Posterior cingulate gyrus (tissue), 11 donors: ENCODE measurements at places on chromosomes 6 and 20.

DNA sequence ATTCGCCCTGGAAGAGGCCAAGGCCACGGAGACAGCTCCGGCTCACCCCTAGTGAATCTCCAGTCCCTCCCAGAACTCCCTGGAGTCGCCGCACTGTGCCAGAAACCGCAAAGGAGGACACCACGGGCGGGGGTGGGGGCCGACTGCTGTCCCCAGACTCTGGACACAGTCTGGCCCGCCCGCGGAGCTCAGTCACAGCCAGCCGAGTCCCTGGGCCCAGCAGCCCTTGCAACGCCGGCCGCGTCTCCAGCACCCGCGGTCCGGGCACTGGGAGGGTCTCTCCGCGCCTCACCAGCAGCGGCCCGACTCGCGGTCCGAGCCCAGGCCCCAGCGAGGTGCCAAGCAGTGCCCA is 518 bp downstream of the PEX6 start:
- DNase-seq: no peak

GRCh38 chr6:5645328-5646290 is 361.1 kb downstream of the NRN1 start:
- DNase-seq: no peak

DNA sequence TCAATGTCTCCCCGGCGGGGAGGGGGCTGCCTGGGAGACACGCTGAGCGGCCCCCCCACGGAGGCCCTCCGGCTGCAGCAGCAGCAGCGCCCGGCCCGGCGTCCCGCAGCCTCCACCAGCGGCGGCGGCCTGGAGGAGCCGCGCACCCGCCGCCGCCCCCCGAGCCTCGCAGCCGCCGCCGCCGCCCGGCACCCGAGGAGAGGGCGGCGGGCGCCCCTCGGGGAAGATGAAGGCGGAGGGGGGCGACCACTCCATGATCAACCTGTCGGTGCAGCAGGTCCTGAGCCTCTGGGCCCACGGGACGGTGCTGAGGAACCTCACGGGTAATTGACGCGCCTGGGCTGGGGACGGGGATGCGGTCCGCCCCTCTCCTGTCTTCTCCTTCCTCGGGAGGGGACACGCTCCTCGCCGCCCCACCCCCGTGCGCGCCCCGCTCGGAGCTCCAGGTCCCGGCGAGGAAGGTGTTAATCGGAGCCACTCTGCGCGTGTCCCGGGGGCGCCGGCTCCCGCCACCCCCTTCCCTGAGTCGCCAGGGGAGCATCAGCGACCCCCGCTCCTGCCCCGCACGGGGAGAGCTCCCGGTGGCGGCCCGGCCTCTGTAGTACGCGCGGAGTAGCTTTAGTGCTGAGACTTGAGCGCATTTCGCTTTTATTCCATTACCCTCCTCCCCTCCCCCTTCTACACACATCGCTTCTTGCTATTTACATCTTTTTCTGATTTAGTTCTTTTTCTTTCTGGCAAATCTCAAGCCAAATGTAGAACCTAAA is 686 bp downstream of the TMEM170B start:
- peak; percentile 79 for DNase-seq

GRCh38 chr6:79225717-79226599 is 8.5 kb downstream of the HMGN3 start:
- no peak for DNase-seq

- DNase-seq: no peak
Measured at GRCh38 chr6:3266170-3266569, 7.4 kb downstream of the PSMG4 start.

GRCh38 chr6:8686077-8686476 is 250.7 kb upstream of the SLC35B3 start:
- DNase-seq: no peak

- DNase-seq: no peak
Measured at GRCh38 chr20:56765172-56766073, 136.3 kb downstream of the TFAP2C start.

GRCh38 chr6:10951675-10952282 is 64.9 kb downstream of the SYCP2L start:
- DNase-seq: no peak

GRCh38 chr6:79152269-79152737 is 74.2 kb upstream of the PHIP start:
- DNase-seq: no peak

GRCh38 chr6:64672131-64672530 is 1034.9 kb downstream of the EYS start:
- DNase-seq: no peak

GRCh38 chr20:39877788-39878187 is 811.2 kb downstream of the MAFB start:
- DNase-seq: no peak

DNA sequence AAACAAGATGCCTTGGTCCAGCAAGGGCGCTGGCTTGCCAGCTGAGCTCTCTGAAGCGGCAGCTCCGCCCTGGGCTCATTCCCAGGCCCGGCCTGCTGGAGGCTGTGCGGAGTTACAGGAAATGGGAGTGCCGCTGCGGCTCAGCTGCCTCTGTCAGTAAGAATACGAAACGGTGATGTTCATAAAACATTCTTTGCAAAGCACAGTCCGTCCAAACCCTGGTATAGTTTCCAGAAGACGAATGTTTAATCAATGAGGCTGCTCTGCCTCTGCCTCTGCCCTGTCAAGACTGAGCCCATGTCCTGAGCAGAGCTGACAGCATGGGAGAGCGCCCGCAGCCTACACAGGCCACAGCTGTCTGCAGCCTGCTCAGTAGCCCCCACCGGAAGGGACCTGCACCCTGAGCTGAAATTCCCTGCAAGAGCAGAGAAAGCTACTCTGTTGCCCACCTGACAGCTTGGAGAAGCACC is 153.3 kb upstream of the SNX9 start:
- DNase-seq: peak; percentile 75

DNA sequence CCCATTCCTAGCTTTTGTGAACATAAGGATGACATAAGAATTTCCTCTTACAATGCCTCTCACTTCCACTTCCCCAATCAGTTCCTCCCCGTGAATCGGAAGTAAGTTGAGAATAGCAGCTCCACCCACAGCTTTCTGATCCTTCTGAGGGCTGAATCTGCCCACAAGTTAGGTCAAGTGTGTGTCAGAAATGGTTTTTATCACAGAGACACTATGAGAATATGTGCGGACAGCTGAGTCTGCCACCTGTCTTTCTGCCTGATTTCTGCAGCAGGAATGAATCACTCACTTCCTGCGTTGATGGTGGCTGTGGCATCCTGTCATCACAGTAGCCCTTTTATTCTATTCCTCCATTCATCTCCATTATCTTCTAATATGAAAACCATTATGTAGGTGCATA is 70.2 kb downstream of the RIN2 start:
- no peak for DNase-seq

- no peak for DNase-seq
Measured at GRCh38 chr6:154909311-154909710, 85.8 kb upstream of the TIAM2 start.

- DNase-seq: no peak
Measured at GRCh38 chr6:158999154-158999665, 792 bp downstream of the RSPH3 start.

DNA sequence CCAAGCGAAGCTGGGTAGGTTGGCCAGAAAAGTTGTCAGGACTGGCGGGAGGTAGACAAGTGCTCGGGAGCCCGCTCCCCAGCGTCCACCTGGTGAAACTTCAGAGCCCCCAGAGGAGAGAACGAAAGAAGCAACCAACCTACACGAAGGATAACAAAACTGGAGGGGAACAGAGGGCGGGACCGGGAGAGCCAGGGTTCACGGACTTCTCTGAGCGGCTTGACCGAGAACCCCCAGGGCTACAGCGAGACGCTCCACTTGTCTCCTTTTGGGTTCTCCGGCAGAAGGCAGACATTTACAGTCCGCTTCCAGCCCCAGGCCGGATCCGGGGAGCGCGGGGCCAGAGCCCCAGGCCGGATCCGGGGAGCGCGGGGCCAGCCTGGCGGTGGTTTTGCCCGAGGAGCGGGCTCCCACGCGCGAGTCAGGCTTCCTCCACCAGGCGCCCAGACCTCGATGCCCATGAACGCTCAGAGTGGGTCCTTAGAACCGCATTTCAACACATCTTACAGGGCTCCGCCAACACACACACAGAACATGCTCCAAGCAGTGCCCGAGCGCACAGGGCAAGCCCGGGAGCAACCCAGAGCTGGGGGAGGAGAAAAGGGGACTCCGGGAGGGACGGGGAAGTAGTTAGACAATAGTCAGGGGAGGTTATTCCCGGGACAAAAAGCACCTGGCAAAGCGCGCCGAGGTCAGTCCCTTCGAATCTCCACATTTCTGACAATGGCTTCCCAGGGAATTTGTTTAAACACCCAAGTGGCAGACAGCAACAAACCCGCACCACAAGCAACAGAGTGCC is 1.1 kb downstream of the PTPRK start:
- peak; percentile 43 for DNase-seq

DNA sequence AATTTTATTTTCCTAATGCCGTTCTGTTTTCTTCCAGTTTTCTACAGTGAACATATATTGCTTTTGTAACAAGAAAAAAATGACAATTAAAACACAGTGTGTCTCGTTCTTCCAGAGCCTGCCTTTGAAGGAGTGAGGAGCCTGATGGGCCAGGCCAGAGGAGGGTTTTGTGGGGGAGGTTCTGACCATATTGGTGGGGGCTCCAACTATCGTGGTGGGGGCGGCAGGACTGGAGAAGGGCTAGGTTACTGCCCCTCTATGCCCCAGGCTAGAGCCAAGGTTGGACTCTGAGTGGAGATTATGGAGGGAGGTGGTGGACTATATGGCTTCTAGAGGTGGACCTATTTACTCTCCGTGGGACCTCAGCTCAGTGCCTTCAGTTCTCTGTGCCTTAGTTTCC is 24.0 kb downstream of the DLGAP4 start:
- DNase-seq: no peak

GRCh38 chr6:168438783-168439520 is 2.0 kb upstream of the SMOC2 start:
- DNase-seq: no peak

- no peak for DNase-seq
Measured at GRCh38 chr20:20547221-20547875, 165.1 kb downstream of the RALGAPA2 start.

DNA sequence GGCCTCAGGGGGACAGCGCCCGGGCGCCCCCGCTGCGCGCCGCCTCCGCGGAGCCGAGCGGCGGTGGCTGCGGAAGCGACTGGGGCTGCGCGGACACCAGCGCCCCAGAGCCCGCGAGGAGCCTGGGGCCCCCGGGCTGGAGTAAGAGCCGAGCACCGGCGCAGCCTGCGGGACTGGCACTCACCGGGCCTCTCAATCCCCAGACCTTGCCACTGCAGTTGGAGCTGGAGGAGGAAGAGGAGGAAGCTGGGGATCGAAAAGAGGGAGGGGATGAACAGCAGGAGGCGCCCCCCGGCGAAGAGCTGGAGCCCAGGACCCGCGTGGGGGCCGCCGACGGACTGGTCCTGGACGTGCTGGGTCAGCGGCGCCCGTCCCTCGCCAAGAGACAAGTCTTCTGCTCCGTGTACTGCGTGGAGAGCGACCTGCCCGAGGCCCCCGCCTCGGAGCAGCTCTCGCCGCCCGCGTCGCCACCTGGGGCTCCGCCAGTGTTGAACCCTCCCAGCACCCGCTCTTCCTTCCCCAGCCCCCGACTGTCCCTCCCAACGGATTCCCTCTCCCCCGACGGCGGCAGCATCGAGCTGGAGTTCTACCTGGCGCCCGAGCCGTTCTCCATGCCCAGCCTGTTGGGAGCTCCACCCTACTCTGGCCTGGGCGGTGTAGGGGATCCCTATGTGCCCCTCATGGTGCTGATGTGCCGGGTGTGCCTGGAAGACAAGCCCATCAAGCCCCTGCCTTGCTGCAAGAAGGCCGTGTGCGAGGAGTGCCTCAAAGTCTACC is 590 bp downstream of the RNF217 start:
- no peak for DNase-seq

- DNase-seq: no peak
Measured at GRCh38 chr20:61135266-61135665, 116.8 kb upstream of the CDH4 start.

- DNase-seq: no peak
Measured at GRCh38 chr6:26594131-26594498, 2.6 kb upstream of the ABT1 start.

GRCh38 chr6:150068720-150069648 is at the start of gene ULBP3:
Gene ULBP3 (minus strand): TSS chr6:150069121. CDS start chr6:150069066, 55 bp downstream.
- peak; percentile 87 for DNase-seq

- DNase-seq: no peak
Measured at GRCh38 chr6:144543006-144543871, 258.1 kb downstream of the UTRN start.

- no peak for DNase-seq
Measured at GRCh38 chr20:1528811-1529210, 28.7 kb downstream of the SIRPD start.

DNA sequence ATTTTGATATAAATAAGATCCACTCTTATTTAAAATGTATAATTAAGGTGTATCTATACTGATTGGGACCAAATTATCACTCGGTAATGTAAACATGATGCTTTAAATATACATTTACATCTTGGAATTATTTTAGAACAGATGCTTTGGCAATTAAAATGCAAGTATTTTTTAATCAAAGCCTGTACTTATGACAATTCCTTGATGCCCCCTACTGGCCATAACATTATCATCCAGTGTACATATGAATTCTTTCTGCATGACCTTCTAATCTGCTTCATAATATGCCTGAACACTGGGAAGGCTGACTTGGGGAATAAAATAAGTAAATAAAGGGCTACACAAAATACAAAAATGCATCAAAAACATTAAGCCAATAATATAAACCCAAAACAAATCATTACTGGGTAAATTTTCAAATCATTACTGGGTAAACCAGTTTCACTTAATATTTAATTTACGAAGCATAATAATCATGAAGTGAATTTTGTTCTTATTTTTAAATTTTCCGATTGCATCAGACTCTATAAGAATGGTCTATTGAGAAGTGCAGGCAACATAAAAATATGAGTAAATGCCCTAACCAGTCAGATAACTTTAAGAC is 65.1 kb downstream of the CGA start:
- no peak for DNase-seq

DNA sequence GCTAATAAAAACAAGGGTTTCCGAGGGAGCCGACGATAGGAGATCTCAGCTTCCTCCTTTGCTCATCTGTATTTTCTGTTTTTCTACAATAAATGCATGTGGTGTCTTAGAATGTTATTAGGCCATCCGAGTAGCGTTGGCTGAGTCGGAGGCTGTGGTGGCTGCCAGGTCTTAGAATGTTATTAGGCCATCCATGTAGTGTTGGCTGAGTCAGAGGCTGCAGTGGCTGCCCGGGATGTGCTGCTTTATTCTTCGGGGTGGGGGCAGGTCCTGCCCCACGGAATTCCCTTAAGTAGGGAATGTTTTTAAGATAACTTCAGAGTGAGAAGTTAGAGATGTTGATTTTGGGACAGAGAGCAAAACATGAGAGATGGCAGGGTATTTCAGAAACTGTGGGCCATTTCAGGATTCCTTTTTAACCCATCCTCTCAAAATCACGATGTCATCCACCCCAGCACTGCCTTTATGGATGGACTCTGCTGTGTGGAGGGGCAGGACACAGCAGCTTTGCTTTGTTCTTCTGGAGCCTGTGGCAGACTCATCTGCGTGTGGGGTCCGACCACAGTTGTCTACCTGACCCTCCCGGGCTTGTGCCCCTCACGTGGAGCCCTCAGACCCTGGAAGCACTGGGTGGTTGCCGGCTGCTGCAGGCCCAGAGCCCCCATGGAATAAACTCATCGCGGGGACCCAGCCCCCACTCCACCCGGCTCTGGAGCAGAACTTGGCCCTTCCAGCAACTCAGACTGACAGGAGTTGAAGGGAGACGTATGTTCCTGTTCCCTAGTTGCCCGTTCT is 20.4 kb downstream of the OSBPL2 start:
- no peak for DNase-seq

- DNase-seq: no peak
Measured at GRCh38 chr6:163427498-163428254, 13.2 kb downstream of the QKI start.
